ENCODE measurements at places on chromosomes 5 and 9.

GRCh38 chr9:78035383-78035993 is 3.9 kb upstream of the GNAQ start:
- no peak for DNase-seq

- no peak for DNase-seq
These were observed 14.4 kb downstream of the STK10 start for GRCh38 chr5:172173564-172174153.

DNA sequence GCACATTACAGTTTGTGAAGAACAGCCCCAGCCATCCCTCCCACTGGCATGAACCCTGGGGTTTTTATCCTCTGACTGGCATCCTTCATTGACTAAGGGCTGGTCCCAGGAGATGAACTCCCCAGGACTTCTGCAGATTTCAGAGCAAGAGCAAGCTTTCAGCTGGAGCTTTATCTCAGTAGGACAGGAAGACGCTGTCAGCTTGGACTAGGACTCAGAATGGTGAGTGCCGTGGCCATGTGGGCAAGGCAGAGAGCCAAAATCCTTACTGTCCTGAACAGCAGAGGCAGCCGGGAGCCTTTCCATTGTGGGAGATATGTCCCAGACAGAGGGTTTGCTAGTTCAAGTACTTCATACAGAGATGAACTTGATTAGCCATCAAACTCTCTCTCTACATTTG is 3.2 kb upstream of the ACOT12 start:
- DNase-seq = no peak

DNA sequence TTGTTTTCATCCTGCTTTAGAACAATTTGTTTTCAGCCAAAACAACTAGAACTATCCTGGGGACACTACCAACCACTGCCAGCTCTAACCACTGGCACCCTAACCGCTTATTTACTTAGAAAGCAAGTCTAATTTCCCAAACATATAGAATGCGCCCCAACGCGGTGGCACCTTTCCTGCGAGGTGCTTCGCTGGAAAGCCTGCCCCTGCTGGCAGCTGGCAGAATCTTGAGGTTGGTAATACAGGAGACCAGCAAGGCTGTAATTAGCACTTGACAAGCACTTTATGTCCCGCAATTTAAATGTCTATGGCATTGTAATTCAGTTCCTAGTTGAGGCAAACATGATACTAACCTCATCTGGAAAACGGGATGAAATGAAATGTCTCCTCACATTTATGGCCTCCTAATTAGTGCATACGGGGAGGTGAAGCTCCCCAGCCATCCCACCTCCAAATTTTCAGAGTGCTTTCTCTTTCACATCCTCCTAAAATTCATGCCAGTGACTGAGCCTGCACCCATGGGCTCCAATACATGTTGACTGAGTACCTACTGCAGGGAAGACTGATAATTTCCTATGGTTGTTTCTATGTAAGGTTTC is 30.4 kb downstream of the GABBR2 start:
- no peak for DNase-seq

DNA sequence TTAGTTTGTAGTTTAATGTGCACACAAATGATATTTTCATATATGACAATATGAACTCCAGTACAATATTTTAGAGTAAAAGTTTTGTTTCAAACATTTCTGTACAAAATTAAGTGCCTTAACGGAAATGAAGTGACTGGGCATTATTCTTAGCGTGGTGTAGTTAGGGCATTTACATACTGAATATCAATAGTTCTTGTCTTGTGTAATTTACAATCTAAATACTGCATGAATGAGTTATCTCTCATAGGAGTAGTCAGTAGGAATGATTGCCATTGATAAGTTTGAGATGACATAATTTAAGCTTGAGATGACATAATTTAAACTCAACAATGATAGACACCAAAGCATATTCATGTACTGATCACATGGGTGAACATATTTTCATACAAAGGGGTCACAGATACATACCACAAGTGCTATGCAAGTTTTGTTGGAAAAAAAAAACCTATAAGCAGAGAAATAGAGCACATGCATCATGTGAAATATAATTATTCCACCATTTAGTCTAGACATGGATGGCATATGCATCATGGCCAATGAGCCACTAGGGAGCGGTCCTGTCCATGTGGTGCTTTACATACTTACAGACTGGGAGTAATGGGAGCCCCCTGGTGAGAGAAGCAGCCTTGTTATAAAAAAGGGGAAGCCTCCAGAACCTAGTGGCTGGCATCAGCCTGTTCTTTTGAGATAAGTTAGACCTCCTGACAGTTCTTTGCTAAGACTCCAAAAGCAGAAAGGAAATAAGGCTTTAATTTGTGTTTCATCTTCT is 1523.9 kb downstream of the MAT2B start:
- no peak for DNase-seq

DNA sequence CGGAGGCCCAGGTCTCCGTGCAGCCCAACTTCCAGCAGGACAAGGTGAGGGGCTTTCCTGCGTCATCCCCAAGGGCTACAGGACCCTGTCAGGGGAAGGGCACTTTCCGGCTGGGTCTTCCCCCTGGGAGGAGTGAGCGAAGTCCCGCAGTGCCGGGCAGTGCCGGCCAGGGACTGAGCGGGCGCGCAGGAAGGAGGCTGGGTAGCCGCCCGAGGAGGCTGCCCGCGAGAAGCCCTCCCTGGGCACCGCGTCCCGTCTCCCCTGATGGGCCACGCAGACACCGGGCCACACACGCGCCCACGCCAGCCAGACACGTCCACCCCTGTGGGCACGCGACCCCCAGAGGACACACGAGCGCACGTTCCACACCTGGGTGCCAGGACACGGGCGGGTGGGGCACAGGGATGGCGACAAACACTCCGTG is 357 bp downstream of the PTGDS start:
- no peak for DNase-seq

GRCh38 chr5:175614223-175614815 is 43.6 kb upstream of the HRH2 start:
- DNase-seq = no peak

GRCh38 chr5:80125962-80126480 is 90.9 kb downstream of the THBS4 start:
- no peak for DNase-seq

DNA sequence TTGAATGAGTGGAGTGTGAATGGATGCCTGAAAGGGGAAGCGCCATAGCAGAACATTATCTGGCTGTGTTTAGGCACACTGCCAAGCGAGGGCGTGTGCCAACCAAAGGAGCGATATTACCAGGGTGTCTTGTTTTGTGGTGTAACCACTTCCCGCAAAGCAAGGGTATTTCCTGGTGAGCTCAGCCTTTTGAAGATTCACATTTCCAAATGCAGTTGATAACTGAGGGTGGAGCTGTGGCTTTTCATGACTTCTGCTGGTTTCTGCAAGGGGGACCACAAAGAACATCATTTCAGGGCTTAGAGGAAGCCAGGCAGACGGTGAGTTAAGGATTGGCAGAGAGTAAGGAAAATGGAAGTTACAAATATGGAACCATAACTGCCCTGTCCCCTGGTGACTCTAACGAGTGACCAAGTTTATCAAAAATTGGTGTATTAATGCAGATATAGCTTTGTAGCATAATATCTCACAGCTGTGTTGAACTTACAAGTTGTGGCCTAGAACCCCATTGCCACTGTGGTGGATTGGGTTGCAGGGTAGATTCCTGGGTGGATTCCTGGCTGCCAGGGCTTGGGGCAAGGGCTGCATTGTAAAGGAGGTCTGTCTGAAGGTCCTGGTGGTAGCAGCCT is 71.4 kb downstream of the RALGPS1 start:
- DNase-seq = peak; percentile 38

GRCh38 chr9:133505901-133506652 is 18.7 kb downstream of the MYMK start:
- no peak for DNase-seq

DNA sequence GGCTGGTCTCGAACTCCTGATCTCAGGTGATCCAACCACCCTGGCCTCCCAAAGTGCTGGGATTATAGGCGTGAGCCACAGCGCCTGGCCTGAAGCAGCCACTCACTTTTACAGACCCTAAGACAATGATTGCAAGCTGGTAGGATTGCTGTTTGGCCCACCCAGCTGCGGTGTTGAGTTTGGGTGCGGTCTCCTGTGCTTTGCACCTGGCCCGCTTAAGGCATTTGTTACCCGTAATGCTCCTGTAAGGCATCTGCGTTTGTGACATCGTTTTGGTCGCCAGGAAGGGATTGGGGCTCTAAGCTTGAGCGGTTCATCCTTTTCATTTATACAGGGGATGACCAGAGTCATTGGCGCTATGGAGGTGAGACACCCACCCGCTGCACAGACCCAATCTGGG is 1.5 kb downstream of the CA9 start:
- no peak for DNase-seq

DNA sequence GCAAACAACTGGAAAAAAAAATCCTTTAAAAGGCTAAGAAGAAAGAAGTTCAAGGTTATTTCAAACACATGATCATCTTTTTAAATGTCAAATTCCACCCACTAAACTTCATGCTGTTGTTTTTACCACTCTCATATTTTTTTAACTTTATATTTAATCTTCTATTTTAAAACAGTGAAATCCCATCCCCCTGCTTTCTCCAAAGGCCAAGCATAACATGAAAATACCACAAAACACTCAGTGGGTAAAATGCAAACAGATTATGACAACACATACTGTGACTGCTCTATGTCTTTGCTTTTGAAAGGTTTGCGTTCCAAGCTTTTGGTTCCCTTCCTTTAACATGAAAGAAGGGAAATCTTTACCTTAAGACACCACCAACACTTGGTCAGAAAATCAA is 127.6 kb downstream of the SNCAIP start:
- DNase-seq = no peak

DNA sequence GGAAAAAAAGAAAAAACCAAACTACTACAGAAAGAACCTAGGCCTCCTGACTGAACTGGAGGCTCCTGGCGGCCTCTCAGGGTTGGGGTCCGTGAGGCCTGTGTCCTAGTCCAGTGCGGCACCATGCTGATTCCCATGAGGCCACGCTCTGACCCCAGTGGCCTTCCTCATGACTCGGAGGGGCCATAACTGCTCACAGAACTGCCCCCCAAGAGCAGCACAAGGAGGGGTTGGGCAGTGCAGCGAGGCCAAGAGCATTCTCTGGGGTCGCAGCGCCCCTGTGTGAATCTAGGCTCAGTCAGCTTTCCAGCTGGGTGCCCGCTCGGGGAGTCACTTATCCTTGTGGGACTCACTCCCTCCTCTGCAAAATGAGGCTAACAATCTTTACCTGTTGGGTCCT is 79.3 kb upstream of the FBXW11 start:
- DNase-seq = no peak

DNA sequence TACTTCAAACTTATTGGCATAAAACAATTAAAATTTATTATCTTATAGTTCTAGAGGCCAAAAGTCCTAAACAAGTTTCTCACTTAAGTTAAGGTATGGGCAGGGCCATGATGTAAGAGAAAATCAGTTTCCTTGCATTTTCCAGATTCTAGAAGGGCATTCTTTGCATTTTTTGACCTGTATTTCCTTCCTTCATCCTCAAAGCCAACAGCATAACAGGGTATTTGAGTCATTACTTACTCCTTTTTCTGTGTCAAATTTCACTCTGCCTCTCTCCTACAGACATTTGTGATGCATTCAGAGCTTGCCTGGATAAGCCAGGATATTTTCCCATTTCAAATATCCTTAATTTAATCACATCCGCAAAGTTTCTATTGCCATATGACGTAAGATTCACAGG is 1499.0 kb downstream of the EFNA5 start:
- no peak for DNase-seq

DNA sequence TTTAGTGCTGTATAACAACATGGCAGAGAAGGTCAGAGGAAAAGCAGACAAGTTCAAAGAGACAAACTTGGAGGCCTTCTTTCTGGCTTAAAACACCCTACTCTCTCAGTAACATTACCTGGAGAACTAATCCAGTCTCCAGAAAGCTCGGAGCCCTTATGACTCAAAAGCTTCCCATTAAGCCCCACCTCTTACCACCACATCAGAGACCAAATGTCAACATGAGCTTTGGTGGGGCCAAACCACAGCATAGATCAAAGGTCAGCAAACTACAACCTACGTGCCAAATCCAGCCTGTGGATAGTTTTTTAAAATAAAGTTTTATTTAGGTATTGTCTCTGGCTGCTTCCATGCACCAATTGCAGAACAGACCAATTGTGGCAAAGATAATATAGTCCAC is 589.9 kb downstream of the DNAH5 start:
- no peak for DNase-seq

DNA sequence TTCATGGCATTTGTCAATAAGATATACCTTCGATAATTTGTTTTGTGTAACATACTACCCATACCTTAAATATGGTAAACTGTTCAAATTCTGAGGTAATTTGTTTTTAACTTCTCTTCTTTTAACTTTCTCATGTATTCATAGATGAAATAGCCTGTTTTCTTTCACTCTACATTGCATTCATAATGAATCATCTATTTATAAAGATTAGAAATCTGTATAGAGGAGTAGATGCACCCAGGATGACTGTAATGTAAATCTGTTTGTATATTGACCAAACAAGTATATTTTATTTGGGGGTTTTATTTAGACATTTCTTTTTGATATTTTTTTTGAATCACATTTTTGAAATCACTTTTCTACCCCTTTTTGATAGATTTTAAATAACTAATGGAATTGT is 144.6 kb downstream of the CD180 start:
- DNase-seq = no peak

DNA sequence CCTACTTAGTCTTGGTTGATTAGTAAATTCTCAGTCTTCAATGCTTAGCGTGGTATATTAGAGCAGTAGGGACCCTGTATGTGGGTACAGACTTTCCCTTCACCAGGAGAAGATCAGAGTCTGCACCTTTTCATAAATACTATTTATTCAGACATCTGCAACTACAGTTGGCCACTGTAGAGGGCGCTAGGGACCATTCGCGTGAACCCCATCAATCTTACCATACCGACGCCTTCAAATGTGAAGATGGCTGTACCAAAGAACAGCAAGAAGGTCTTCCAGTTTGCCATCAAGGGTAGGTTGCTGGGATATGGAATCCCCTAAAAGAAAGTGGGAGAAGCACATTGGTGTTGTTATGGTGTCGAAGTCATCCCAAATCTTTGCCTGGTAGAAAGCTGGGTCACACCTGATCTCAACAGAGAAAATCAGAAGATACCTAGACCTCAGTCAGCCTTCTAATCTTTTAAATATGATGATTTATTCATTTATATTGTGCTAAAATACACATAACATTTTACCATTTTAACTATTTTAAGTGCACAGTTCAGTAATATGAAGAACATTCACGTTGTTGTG is 19.1 kb downstream of the SLC36A3 start:
- no peak for DNase-seq

- DNase-seq = peak; percentile 3
These were observed 833 bp downstream of the ANKHD1 start for GRCh38 chr5:140402258-140403074.

DNA sequence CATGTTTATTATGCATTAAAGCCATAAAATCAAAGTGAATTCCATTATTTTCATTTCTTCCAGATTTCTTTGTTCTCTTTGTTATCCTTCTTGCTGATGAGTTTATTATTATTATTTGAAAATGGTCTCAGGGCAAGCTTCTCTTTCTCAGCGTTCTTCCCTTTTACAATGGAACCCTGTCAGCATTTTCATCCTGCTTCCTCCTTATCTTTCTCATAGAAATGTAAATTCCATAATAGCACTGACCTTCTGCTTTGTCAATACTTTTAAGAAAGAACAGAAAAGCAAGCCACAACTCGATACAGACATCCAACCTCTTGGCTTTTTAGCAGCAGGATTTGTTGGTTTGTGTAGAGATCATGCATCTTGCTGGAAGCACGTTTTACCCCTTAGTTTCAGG is 114.0 kb upstream of the BASP1 start:
- no peak for DNase-seq

GRCh38 chr9:121651295-121652020 is at the start of gene DAB2IP:
Gene DAB2IP, plus strand, starts transcription at chr9:121651634. Its CDS starts 142 bp downstream, at chr9:121651776.
- no peak for DNase-seq

All from stimulated activated CD8-positive, alpha-beta memory T cell treated with anti-CD3 and anti-CD28 coated beads, Interleukin-15, amount 100 ng/mL, for 24 hours (primary cell).